ENCODE measurements at places on chromosomes 13 and 19.

- no peak for DNase-seq
Measured at GRCh38 chr19:10299545-10300458, 9.8 kb downstream of the ZGLP1 start.

GRCh38 chr13:100184095-100184494 lies 95.2 kb downstream of the PCCA start:
- no peak for DNase-seq

GRCh38 chr19:41373993-41374392 lies 2.3 kb upstream of the TMEM91 start:
- no peak for DNase-seq

- DNase-seq: no peak
Measured at GRCh38 chr19:44615863-44616247, 2.5 kb downstream of the IGSF23 start.

Data from stimulated activated CD8-positive, alpha-beta memory T cell treated with anti-CD3 and anti-CD28 coated beads, Interleukin-4, amount 100 ng/mL, for 4 hours (primary cell).